Pancreas (tissue), 10 donors: ENCODE measurements at places on chromosomes 4 and X. TPM values are rescaled to one million over a fixed set of nuclear protein-coding genes. Genes with fewer than 3 reads are reported as not detected.
A peak's percentile ranks its signal among the peaks of the same experiment; 100 is the strongest.

SLC10A4 gene
- total RNA-seq = not detected

TEX13C gene
- not detected for total RNA-seq

MPP1 gene
- total RNA-seq = 27.2 TPM

BMPR1B gene
- total RNA-seq = 1.6 TPM

TMEM35A gene
- 0.14 TPM for total RNA-seq

PNMA6F gene
- not detected for total RNA-seq

USP17L15 gene
- not detected for total RNA-seq

WAS gene
- total RNA-seq = 7.5 TPM

SH3RF1 gene
- 16.5 TPM for total RNA-seq

ADH1C gene
- total RNA-seq = 9.3 TPM

HTN1 gene
- not detected for total RNA-seq

TMPRSS11F gene
- not detected for total RNA-seq

TLR1 gene
- 5.1 TPM for total RNA-seq

TLL1 gene
- total RNA-seq = 2.6 TPM

VSIG1 gene
- 0.16 TPM for total RNA-seq

GRCh38 chrX:508163-508562, 121.5 kb upstream of the PPP2R3B start:
- DNase-seq = no peak

GRCh38 chr4:149882251-149882650, 66.6 kb upstream of the IQCM start:
- no peak for DNase-seq

DNA sequence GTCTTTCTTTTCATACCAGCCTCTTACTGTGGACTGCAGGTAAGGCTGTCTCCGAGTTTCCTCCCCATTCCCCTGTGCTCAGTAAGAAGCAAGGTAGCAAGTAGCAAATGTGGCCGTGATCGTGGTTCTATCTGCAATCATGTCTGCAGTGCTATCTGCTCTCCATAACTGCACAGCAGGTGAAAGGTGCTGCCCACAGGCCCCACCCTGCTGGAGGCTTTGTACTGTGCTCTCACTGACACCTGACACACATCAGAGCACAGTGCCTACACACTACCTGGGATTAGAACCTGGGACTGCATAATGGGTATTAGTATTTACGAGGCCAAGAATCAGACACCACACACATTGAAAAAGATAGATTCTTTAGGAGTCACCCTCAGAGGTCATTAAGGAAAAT, 15.3 kb downstream of the PGRMC1 start:
- DNase-seq = no peak

DNA sequence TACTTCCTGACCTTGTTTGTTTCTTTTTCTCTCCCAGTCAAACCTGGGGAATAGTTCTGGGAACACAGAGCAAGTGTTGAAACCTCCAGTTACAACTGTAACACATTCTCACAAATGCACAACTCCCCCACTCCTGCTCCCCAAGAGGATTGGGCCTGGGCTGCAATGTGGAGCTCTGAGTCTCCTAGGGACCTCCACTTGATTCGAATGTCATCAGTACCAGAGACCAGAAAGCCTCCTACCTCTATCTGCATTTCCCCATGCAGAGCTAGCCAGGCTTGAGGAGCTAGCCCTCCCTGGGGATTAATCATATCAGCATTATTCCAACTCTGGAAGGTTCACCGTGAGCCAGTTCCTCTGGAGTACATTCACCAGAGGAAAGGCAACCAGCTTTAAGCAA, 41.7 kb upstream of the CITED1 start:
- DNase-seq = no peak

DNA sequence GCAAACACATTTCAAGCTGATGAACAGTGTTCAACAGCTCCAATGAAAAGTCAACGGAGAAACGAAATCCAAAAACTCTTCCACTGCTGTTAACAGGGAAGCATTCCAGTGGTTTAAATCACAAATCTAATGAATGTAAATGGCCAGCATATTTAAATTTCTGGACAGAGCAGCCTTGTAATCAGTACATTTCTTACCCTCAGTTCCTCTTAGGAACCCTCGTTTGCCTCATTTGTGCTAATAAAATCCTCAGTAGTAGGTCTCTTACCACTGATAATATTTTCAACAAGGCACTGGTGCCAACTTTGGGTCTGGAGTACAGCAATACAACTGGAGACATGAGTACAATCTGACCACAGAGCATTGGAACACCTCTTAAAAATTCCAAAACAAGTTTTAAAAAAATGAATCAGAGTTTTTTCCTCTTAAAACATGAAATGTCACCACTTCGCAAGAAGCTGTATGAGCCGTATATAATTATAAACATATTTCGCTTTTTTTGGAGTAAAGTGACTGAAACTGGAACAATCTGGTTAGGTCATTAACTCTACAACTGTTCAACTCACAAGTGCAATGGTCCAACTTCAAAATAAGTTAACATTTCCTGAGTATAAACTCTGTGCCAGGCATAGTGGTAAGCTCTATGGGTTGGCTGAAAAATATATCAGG, 211.2 kb downstream of the CPEB2 start:
- DNase-seq = no peak

GRCh38 chr4:15777697-15778288, 335 bp upstream of the CD38 start:
- DNase-seq = no peak

DNA sequence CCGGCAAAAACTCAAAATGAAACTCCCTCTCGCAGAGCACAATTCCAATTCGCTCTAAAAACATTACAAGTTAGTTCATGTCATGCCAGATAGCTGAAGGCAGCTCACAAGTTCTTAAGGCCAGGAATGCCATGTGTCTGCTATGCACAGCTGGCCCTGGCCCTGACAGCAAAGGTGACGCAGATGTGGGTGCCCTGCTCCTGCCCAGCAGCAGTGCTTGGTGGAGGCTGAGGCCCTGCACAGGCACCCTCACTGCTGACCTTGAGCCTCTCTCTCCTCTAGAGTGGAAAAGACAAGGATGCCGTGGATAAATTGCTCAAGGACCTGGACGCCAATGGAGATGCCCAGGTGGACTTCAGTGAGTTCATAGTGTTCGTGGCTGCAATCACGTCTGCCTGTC, 2.9 kb downstream of the S100P start:
- no peak for DNase-seq

DNA sequence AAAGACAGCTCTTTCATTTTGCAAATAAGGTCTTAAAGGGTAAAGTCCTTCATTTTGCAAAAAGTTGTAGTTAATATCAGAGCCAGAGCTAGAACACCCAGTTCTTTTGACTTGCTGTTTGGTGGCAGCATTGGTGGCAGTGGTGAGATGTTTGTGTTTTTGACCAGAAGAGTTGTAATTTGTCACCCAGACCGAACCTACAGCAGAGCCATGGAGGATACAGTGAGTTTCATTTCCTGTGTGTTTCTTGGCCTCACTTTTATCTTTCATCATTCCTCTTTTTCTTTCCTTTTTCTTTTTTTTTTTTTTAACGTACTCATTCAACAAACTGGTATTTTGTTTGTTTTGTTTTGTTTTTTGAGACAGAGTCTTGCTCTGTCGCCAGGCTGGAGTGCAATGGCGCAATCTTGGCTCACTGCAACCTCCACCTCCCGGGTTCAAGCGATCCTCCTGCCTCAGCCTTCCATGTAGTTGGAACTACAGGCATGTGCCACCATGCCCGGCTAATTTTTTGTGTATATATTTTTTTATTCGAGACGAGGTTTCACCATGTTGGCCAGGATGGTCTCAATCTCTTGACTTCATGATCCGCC, 116.4 kb downstream of the AFF1 start:
- no peak for DNase-seq

- no peak for DNase-seq
Measured at GRCh38 chr4:123819362-123820035, 422.9 kb downstream of the SPRY1 start.

- no peak for DNase-seq
Measured at GRCh38 chr4:129098531-129099001, 2.6 kb downstream of the C4orf33 start.

DNA sequence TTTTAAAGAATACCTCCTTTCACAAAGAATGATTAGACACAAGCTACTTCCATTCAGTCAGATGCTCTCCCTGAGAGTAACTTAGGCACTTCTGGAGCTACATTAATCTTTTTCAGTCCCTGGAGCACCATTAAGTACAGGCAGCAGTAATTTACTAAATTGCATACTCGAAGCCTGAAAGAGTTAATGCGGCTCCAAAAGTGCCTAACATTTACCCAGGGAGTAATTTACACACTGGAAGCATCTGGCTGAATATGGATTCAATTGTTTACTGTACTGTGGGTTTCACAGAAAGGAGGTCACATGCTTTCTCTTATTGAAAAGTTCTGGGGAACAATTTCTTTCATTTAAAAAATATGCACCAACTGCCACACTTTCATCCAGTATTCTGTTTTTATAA, 260.8 kb upstream of the TENM3 start:
- DNase-seq = no peak

DNA sequence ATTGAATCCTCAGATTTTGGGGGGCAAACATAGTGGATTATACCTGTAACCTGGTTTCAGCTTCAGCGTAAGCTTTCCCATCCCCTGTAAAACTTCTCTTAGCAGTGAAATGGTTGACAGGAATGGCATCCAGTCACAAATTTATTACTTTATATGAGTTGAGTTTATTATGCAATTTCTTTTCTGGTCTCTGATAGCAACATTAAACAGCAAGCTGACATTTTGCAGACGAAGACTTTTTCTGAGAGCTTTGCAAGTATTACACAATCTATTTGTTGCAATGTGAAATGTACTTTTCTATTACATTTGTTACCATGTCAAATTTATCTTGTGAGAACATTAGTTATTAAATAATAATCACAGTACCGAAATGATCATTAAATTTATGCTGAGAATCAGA, 60.6 kb downstream of the GSPT2 start:
- no peak for DNase-seq

- DNase-seq = no peak
Measured at GRCh38 chrX:71183341-71183740, 38.7 kb downstream of the NLGN3 start.

GRCh38 chr4:39814403-39815185, 116.7 kb downstream of the UBE2K start:
- DNase-seq = no peak

DNA sequence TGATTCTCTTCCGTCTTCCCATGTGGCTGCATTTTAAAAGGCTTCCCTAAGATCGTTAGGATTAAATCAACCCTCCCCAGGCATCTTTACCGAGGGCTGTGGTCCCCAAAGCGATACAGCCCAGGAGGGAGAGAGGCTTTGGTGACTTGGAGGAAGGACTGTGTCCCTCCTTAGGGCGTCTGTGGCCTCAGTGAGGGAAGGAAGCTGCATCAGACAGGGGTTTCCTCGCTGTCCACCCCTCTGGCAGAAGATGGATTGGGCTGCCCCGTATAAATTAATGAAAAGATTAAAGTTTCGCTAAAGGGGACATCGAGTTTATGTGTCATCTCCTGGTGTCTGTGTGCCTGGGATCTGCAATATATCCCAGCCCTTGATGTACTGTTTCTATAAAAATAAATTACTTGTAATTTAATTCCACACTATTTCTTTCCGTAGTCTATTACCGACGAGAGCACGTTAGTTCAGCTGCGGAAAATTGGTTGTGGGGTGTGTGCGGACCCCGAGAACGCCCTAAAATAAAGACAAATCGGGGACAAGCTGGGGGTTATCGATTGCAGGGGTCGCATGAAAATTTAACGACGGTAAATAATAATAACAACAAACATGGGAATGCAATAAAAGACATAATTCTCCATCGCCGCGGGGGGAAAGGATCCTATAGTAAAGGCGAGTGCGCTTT, 6.5 kb downstream of the SHOX start:
- DNase-seq = peak; percentile 16

DNA sequence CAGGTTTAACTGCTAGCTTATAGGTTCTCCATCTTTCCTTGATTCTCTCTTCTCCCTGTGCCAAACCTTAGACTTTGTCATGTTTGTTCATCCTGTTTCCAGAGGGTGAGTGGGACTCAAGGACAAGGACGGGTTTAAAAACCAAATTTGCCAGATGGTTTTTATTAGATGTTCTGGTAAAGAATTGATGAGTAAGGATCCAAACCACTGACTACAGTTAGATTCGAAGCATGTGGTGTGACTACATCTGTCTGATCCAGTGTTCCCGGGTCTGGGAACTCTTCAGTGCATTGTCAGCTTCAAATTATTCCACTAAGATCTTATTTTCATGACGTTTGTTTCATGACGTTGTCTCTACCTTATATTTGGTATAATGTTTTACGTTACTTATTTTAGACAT, 37.5 kb downstream of the MTMR1 start:
- DNase-seq = no peak

- no peak for DNase-seq
Measured at GRCh38 chrX:119228512-119229252, 7.4 kb upstream of the PGRMC1 start.

- DNase-seq = no peak
Measured at GRCh38 chrX:120795301-120795700, 80.4 kb downstream of the CT47B1 start.

GRCh38 chr4:88005076-88005475, 2.4 kb upstream of the PKD2 start:
- no peak for DNase-seq

- DNase-seq = no peak
Measured at GRCh38 chr4:27141530-27141929, 280.9 kb downstream of the STIM2 start.

DNA sequence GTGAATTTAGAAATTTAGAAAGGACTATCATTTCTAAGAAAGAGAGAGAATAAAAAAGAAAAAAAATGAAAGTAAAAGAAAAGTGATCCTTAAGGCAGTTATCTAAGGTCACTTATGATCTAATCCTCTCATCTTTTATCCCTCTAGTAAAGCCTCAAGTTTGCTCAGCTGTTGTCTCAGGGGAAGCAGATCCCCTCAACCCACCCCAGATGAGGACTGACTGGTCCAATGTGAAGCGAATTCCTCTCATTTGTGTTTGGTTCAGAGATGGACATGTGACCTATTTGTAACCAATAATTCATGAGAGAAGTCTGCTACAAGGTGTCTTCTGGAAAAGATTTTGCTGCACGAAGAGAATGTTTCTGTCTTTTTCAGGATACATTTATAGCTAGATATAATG, 1591.3 kb downstream of the ADGRL3 start:
- no peak for DNase-seq

- no peak for DNase-seq
Measured at GRCh38 chr4:104206784-104207183, 287.9 kb downstream of the CXXC4 start.

DNA sequence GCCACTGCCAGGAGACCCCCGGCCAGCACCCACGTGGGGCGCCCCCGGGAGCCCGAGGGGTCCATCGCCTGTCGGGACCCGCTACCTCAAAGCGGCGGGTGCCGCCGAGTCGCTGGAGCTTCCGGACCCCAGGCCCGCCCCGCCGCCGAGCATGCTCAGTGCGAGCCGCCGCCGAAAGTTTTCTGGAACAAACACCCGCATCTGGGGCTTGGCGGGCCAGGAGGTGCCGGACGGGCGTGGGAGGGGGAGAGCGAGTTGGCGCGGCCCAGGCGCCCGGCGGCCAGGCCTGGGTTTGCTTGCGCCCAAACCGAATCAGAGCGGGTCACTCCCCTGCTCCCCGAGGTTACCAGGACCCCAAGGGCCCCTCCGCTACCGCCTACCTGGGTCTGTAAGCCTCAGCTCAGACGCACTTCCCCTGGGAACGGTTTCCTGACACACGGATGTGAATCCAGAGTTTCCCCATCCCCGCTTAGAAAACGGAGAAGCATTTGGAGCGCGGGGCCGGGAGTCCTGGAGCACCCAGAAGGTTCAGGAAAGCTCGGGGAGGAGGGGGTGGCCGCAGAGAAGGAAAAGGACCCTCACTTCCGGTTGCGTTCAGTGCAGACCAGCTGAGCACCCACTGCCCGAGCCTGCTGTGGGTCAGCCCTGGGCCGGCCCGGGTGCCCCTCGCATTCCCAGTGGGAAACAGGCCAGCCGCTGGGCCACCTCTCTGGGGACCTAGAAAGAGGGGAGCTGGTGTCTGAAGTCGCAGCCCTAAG, at the start of gene EVC2:
EVC2 (minus strand) TSS at position 111 of the 758 bp plus-strand sequence; CDS start at position 65, 46 bp downstream.
- peak; percentile 44 for DNase-seq

GRCh38 chrX:1355131-1356046, 18.8 kb downstream of the IL3RA start:
- no peak for DNase-seq
